ENCODE measurements at places on chromosomes 7 and 10. TPM values are rescaled to one million over a fixed set of nuclear protein-coding genes. Genes with fewer than 3 reads are reported as not detected.

TAS2R3 gene
- 0.41 TPM for polyA plus RNA-seq

ZNF853 gene
- 18.5 TPM for polyA plus RNA-seq

CEP55 gene
- 16.1 TPM for polyA plus RNA-seq

UCN3 gene
- polyA plus RNA-seq, result 2.7 TPM
